ENCODE measurements at places on chromosomes 3 and 15.

DNA sequence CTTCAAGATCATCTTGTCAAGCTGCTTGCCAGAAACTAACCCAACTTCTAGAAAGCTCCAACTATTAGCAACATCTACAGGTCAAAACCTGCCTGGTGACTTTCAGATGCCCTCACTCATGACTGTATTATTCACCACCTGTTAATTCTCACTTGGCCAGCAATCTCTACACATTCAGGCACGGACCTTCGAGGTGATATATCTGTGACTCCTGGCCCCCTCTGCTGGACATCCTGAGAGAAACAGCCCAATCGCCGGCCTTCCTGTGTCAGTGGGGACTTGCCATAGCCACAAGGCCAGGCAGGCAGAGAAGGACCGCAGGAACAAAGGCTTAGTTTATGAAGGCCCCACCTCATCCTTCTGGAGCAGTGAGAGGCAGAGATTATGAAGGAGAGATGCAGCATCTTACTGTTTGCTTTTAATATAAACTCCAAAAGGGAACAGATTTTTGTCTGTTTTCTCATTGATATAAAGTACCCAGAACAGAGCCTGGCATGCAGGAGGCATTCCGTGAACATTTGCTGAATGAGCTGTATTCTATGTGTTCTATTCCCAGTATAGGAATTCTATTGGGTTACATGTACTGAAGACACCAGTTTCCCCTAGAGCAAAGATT lies 24.4 kb upstream of the OCA2 start:
- peak; percentile 29 for DNase-seq

- DNase-seq, result peak; percentile 21
Observed at GRCh38 chr3:56494679-56495322, 26.5 kb upstream of the ERC2 start.

- DNase-seq, result no peak
Observed at GRCh38 chr3:188046561-188047211, 107.3 kb upstream of the LPP start.

- DNase-seq, result no peak
Observed at GRCh38 chr15:91306144-91306543, 206.1 kb downstream of the SV2B start.

DNA sequence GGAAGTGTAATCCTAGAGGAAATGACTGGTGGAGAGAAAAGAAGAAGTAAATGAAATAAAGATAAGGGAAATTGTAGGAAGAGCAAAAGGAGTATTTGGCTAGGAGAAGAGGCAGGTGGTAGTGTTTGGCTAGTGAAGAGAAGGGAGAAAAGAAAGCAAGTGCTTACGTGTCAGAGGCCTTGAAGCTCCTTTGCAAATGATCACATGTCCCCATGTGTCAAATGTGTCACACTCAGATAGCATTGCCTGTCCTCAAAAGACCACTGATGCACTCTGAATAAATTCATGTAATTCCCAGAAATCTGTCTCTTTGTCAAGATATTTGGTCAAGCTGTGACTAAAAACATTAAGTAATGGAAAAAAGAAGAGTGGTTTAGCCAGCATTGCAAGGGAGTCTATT lies 639.3 kb downstream of the TUSC7 start:
- no peak for DNase-seq

DNA sequence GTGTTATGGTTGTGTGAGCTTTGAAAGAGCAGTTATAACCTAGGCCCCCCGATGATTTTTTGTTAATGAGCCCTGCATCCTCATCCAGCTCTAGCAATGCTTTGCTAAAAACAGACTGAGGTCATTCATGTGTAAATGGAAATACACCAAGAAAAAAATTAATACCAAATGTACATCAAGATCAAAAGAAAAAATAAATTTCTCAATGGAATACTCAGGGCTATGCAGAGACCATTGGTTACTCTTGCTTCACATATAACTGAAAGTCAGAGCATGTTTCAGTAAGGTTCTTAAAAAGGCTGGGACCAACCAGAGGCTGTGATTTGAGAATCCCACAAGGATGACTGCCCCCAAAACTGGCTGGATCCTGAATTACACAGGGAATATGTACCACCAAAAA lies 48.0 kb downstream of the ARHGAP31 start:
- DNase-seq, result no peak

DNA sequence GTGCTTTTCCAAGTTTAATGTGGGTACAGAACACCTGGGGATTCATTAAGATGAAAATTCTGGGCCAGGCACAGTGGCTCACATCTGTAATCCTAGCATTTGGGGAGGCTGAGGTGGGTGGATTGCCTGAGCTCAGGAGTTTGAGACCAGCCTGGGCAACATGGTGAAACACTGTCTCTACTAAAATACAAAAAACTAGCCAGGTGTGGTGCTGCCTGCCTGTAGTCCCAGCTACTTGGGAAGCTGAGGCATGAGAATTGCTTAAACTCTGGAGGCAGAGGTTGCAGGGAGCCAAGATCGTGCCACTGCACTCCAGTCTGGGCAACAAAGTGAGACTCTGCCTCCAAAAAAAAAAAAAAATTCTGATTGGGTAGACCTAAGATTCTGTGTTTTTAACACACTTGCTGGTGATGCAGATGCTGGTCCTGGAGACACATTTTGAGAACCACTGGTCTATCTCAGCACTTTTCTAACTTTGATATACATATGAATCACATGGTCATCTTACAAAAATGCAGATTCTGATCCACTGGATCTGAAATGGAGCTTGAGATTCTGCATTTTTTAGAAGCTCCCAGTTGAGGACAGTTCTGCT lies 223.8 kb upstream of the SATB1 start:
- DNase-seq, result no peak

DNA sequence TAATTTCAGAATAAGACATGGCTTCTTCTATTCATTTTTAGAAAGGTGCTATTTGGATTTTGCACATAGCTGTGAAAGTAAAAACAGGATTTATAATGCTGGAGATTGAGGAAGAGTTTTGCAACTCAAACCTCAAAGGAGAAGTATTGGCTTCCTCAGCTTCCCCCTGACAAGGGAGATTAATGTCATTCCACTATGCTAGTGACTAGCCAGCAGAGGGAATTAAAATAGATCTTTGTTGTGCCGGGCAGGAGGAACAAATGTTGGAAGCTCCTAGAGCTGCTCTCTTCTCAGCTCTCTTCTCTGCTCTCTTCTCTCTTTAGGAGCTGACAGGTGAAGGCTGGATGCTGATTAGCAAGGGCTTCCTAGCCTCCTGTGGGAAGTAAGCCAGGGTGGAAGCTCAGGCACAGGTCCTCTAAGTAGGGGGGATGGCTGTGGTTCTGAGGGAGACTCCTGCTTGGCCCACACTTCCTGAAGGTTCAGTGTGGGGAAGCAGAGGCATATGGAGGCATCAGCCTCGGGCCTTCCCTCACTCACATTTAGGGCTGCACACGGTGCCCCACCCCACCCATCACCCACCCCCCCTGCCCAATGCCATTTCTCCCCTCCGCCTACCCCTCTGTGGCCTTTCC lies 29.6 kb downstream of the CX3CR1 start:
- DNase-seq, result no peak

- no peak for DNase-seq
Observed at GRCh38 chr15:100897221-100898151, 17.9 kb downstream of the ALDH1A3 start.

GRCh38 chr15:81032818-81033217 lies 32.1 kb downstream of the TLNRD1 start:
- DNase-seq, result no peak

- DNase-seq, result no peak
Observed at GRCh38 chr3:79586232-79586631, 181.6 kb downstream of the ROBO1 start.

GRCh38 chr15:96515371-96515770 lies 184.9 kb downstream of the NR2F2 start:
- no peak for DNase-seq
